ENCODE measurements at places on chromosomes 13 and 19.

GRCh38 chr19:7940841-7941240 is 2.6 kb downstream of the TIMM44 start:
- DNase-seq = no peak

- peak; percentile 92 for DNase-seq
Observed at GRCh38 chr19:48872884-48873475, 759 bp downstream of the PPP1R15A start.

DNA sequence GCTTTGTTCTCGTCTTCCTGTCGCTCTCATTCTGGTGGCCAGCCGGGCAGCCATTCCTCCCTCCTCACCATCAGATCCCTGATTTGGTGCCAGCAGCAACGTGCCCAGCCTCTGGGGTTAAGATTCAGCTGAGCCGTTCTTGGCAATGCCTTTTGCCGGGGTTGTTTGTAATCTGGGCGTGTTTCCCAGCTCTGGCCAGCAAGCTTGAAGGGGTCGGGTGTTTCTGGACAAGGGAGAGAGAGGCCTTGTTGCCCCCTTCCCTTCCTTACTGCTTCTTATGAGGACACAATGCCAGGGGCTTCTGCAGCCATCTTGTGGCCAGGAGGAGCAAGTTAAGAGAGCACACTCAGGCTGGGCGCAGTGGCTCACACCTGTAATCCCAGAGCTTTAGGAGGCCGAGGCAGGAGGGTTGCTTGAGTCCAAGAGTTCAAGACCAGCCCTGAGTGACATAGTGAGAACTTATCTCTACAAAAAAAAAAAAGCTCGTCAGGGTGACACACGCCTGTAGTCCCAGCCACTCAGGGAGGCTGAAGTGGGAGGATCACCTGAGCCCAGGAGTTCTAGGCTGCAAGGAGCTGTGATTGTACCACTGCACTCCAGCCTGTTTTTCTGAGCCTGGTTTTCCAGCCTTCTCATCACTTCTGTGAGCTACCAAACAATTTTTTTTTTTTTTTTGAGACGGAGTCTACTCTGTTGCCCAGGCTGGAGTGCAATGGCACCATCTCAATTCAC is 10.7 kb upstream of the CRTC1 start:
- no peak for DNase-seq

DNA sequence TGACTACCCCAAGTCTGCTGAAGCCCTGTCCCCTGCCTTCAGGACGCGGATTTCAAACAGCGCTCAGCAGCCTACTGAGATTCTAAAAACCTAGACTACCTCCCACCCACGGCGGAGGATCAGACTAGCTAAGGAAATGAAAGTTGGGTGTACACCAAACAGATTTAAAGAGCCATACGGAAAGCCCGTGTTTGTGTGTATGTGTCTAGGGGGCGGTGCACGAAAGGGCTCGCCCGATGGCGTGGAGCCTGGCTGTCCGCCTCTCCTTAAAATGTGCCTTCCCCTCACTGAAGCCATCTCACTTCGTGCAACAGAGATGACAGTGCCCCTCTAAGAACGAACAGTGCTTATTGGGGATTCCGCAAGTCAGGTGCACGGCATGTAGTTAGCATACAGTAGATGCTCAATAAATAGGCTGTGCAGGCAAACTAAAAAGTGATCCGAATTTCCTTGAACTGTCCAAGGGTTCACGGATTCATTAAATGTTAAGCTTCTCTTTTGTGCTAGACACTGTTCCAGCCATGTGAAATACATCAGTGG is 639 bp downstream of the LENG1 start:
- DNase-seq = no peak

DNA sequence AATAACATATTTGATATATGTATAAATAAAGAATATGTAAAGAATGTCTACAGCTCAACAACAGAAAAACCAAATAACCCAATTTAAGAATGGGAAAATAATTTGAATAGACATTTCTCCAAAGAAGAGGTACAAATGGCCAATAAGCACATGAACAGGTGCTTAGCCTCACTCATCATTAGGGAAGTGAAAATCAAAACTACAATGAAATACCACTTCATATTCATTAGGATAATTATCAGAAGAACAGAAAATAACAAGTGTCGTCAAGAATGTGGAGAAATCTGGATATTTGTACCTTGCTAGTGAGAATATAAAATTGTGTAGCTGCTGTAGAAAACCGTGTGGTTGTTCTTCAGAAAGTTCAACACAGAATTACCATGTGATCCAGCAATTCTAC is 8.4 kb upstream of the SUPT20H start:
- DNase-seq = no peak

DNA sequence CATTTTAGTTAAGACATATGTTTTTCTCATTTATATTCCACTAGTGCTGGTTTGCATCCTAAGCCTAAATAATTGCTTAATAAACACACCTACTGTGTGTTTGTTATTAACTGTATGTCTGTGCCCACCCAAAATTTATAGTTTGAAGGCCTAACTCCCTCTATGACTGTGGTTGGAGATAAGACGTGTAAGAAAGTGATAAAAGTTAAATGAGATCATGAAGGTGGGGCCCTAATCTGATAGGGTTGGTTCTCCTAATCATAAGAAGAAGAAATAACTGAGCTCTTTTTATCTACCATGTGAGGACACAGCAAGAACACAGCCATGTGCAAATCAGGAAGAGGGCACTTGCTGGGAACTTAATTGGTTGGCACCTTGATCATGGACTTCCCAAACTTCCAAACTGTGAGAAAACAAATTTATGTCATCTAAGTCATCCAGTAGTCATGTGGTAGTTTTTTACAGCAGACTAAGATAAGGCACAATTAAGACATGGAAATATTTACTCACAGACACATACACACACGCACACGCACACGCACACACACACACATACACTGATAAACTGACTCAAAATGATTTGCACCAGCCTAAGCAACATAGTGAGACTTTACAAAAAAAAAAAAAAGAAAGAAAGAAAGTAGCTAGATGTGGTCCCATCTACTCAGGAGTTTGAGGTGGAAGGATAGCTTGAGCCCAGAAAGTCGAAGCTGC is 662.1 kb downstream of the PCDH9 start:
- no peak for DNase-seq

All from glomerular endothelial cell (primary cell).